Skin of body (tissue), 3 donors: ENCODE measurements at places on chromosomes 5 and 9.

- DNase-seq = no peak
Observed at GRCh38 chr9:33446240-33446945, 1.0 kb downstream of the AQP3 start.

- DNase-seq = no peak
Observed at GRCh38 chr5:77637998-77638762, at the start of gene OTP. TSS of gene OTP (minus strand) at chr5:77638713. CDS start at chr5:77638549, 164 bp downstream.

DNA sequence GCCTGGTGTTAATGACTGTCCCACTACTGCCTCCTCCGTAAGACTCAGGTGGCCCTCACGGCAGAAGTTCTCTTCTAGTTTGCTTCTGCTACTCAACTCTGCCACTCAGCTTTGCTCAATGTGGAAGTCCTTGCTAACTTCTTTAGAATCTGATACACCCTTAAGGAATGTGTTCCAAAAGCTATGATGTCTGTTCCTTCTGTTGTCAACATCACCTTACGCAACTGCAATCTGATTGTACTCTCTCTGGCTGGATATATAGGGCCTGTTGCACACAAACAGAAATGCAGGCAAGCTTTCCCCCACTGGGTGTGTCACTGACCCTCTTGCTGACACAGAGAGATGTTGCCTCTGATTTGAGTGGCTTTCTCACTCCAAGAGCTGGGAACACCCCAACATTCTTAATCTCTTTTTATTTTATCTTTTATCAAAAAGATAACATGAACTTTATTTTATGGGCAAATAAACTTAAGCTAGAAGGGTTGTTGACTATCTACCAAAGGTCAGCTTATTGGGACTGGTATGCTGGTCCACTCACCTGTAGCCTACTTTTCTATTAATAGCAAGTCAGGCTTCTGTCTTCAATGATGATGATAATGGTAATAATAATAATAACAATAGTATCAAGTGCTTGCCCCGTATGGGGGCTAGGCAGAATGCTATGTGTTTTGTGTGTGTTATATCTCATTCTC lies 25.2 kb downstream of the TMEM252 start:
- no peak for DNase-seq

- DNase-seq = no peak
Observed at GRCh38 chr9:35776018-35776417, 15.4 kb upstream of the NPR2 start.

GRCh38 chr5:2993771-2994170 lies 242.3 kb upstream of the IRX2 start:
- DNase-seq = no peak

GRCh38 chr9:36415822-36416525 lies 15.9 kb upstream of the RNF38 start:
- DNase-seq = no peak

DNA sequence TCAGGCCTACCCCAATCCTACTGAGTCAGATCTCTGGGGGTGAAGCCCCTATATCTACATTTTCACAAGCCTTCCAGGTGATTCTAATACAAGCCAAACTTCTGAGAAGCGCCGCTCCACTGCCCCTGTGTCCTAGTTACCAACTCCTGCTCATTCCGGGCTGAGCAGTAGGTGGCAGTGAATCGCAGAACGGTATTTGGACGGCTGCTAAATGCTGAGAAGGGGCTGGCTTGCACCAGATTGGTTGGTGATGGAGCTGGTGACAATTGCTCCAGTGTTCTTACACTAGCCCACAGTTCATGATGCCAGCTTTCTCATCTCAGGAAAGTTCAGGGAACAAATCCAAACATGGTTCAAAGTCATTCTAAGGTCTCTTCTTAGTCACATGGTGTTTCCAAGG lies 31.1 kb upstream of the FGF1 start:
- peak; percentile 59 for DNase-seq

DNA sequence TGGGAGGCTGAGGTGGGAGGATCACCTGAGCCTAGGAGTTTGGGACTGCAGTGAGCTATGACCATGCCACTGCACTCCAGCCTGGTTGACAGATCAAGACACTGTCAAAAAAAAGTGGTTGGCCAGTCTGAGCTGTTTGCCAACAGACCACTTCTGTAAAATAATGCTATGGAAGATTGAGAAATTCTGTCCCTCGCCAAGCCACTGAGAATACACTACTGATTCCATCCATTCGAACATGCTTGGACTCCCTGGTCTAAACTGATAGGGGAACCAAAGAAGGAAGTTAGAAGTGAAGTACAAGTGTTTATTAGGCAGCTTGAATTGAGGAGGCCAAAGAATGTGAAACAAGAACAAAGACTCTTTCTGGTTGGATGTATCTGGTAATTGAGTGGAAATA lies 27.2 kb downstream of the ENC1 start:
- no peak for DNase-seq

GRCh38 chr9:128724744-128725211 lies 851 bp upstream of the ZDHHC12 start:
- no peak for DNase-seq

DNA sequence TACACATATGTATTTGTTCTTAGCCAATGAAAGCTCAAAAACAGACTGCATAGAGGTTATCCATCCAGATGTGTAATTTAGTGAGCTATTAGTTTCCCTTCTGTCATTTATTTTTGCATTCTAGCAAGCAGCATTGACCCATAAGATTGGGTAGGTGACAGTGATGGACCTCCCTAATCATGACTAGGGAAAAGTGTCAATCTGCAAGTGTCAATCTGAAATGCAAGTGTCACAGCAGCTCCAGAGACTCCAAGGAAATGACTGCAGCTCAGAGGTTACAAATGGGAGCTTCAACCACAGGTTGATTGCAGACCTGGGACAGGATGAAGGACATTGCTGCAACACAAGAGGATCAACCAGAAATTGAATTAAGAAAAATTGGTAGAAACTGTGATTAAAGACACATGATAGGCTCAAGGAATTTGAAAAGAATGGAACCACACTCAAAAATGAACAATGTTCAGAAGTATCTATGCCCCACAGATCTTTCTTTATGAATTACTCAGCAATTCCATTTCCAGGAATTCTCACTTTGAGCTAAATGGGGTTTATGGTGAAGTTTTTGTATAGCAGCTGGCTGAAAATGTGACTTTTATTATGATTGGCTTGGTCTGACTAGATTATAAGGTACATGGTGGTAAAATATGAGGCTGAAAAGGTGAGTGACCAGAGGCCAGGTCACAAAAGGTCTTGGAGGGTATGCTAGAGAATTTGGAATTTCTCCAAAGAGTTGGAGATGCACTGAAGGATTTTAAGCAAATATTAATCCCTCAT lies 59.6 kb upstream of the HTR4 start:
- DNase-seq = no peak

- no peak for DNase-seq
Observed at GRCh38 chr5:78078858-78079257, 215.6 kb downstream of the AP3B1 start.

- peak; percentile 44 for DNase-seq
Observed at GRCh38 chr9:73153793-73154227, 2.1 kb downstream of the ANXA1 start.

DNA sequence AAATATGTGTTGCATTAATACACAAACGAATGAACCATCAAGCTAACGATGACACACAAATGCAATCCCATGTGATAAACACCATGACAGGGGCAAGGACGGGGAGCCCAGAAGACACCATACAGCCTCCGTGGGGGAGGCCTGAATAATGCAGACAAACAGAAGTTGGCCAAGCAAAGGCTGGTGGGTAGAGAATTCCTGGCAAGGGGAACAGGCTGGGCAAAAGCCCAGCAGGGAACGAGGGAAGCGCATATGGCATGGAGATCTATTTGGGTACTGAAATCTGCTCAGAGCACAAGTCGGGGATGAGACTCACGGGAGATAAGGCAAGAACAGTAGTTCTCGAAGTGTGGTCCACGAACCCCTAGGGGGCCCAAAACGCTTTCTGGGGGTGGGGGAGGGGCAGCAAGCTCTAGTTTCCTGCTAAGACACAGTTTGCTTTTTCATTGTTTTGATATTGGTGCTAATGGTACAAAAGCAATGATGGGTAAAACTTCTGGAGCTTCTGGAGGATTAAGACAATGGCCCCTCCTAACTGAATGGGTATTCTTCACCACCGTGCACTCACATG lies 42.9 kb upstream of the FBXW11 start:
- DNase-seq = no peak

DNA sequence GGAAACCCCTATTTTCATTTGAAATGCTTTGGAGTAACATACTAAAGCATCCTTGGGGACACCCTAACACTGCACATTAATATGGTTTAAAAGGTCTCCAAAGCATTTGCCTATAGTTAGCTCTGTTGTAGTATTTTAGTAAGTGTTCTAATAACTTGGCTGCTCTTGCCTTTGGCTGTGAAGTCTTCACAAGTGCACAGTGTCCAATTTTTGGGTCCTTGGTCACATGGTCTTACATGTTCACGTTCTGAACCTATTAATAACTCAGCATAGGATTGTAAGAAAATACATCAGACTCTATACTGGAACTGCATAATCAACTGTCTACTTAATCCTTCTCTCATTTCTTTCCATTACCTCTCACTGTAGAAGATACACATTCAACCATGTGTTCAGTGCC lies 17.4 kb downstream of the ADAMTS19 start:
- no peak for DNase-seq

- no peak for DNase-seq
Observed at GRCh38 chr5:135225856-135226560, 173.0 kb downstream of the MACROH2A1 start.

DNA sequence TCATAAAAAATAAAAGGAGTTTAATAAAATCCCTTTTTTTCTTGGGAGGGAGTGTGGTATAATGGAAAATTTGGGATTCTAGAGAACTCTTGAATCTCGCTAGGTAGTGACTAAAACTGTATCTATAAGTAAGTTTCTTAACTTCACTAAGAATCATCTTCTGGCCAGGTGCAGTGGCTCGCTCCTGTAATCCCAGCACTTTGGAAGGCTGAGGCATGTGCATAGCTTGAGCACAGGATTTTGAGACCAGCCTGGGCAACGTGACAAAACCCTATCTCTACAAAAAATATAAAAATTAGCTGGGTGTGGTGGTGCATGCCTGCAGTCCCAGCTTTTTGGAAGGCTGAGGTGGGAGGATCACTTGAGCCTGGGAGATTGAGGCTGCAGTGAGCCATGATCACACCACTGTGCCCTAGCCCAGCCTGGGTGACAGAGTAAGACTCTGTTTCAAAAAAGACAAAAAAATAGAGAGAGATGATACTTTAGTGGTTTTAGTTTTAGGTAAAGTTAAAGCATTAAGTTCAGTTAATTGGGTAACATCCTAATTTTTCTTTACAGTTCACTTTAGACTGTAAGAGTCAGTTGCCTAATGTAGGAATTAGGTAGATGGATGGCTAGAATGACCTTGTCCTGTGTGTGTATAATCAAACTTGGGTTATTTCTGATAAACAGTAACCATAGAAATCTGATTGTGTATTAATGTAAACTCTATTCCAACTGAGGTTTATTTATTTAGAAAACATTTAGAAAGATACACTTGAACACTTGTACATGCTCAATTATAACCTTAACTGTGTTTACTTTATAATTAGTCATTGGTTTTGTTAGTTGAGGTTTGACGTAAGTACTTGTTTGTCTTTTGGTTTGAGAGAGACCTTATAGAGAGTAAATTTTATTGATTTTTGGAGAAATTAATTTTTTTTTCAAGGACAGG lies 17.8 kb downstream of the UNC13B start:
- no peak for DNase-seq

- no peak for DNase-seq
Observed at GRCh38 chr9:633461-633860, 208.0 kb upstream of the DMRT1 start.

- DNase-seq = no peak
Observed at GRCh38 chr5:109173036-109173794, 236.6 kb downstream of the PJA2 start.

DNA sequence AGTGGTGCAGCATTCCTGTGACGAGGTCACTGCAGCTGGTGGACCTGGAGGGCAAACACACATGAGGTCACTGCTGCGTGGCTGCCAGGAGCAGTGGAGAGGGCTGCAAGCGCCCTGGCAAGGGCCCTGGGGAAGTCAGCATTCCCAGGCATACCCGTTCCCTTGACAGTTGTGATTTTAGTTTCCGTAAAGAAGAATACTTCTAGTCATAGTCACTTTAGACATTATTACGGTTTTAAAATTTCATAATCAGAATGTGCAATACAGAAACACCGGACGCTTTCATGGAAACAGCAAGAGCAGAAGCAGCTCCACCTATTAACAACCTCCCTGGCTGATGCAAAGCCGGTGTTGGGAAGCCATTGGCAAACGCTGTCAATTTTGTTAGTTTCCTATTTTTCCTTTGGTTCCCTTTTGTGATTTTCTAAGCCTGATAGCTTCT lies 129.8 kb downstream of the GADD45G start:
- DNase-seq = no peak

DNA sequence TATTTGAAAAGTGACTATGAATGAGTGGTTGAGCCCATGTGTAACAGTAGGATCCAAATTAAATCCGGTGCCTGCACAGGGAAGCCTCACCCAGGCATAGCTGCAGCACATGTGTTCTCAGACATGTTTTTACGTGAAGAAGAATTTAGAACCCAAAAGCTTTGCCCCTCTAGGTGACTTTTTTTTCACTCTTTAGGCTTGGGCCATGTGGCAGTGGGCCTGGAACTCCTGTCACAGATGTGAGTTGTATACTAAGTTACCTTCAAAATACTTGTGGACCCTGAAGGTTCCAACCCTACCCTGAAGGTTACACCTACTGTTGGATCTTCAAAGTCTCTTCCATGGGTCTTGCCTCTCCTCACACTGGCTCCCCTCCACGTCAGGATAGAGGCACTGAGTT lies 146.6 kb downstream of the GAS1 start:
- DNase-seq = peak; percentile 26

DNA sequence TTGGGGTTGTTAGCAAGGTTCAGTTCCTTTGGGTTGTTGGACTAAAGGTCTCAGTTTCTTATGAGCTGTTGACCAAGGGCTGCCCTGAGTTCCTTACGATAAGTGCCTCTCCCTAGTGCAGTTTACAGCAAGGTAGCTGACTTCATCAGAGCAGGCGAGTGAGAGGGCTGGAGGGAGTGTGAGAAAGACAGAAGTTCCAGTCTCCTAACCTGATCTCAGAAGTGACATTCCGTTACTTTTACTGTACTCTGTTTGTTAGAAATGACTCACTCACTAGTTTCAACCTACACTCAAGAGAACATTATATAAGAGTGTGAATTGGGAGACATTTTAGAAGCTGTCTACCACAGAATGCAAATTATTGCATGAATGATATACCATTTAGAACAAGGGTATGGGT lies 21.2 kb upstream of the IL31RA start:
- DNase-seq = no peak

DNA sequence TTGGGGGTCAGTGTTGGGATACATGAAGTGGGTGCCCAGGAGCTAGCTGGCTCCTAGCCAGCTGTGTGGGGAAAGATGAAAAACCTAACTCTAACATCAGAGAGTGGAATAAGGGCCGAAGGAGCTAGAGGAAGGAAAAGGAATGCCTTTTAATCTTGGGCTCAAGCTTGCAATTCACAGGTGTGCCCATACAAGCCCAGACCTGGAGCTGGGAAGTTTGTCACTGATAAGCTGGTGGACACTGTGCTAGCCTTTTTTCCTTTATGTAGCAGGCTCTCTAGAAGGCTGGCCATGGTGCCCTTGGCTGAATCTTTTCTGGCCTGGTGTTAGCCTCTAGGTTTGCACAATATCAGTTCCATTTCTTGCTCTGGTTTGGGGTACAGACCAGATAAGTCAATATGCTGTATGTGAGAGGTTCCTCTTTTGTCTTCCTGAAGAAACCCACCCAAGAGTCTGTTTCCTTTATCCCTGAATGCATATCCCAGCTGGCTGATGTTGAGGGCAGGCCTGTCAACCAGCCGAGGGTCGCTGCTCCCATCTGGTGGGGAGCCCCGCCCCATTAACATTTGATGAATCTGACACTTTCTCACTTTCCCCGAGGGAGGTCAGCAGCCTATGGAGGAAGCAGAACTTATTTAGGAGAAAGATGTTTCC lies 92.4 kb upstream of the CXCL14 start:
- no peak for DNase-seq

GRCh38 chr5:88393716-88394535 lies 125.3 kb upstream of the TMEM161B start:
- DNase-seq = no peak
